ENCODE measurements at places on chromosomes 5 and 9.

DNA sequence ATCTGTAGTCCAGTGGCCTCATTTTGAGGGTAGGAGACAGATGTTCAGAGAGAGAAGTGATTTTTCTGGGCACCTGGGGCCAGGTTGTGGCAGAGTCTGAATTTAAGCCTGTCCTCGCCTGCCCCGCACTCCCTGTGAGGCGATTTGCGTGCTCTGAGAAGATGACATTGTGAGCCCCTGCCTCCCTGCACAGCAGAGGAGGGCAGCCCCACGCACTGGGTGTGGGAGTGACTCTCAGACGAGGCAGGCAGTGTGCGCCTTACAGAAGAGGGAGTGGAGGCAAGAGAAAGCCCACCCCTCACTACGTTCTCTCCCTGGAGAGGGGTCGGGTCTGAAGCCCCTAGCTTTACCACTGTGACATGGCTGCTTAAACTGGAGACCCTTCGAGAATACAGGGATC is 35.7 kb downstream of the IRX4 start:
- DNase-seq, result no peak

GRCh38 chr9:1462626-1463308 is 412.6 kb downstream of the DMRT2 start:
- no peak for DNase-seq

- no peak for DNase-seq
These were observed 52.4 kb downstream of the FSD1L start for GRCh38 chr9:105500108-105500766.

DNA sequence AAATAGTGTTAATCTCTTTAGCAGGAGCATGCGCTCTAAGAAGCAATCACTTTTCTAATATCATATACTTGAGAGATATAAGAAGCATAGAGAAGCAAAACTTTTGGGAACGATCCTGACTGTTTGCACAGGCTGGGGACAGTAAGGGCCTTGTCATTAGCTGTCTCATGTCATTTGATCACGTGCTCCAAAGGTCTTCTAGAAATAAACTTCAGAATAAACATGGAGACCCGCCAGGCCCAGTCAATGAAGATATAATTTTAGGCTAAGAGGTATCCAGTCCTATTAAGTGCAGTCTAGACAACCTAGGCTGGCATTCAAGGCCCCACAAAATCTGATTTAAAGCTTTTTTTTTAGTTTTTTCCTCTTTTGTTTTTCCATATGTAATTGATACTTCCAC is 111.0 kb upstream of the APC start:
- DNase-seq, result no peak

GRCh38 chr5:114361724-114362196 is at the start of gene KCNN2:
TSS of gene KCNN2 (plus strand) at chr5:114362070. CDS start at chr5:114362140, 70 bp downstream.
- DNase-seq, result no peak

- DNase-seq, result no peak
These were observed 1.2 kb downstream of the FNBP1 start for GRCh38 chr9:130041648-130042405.

GRCh38 chr9:121955649-121956048 is 137.5 kb downstream of the TTLL11 start:
- no peak for DNase-seq

DNA sequence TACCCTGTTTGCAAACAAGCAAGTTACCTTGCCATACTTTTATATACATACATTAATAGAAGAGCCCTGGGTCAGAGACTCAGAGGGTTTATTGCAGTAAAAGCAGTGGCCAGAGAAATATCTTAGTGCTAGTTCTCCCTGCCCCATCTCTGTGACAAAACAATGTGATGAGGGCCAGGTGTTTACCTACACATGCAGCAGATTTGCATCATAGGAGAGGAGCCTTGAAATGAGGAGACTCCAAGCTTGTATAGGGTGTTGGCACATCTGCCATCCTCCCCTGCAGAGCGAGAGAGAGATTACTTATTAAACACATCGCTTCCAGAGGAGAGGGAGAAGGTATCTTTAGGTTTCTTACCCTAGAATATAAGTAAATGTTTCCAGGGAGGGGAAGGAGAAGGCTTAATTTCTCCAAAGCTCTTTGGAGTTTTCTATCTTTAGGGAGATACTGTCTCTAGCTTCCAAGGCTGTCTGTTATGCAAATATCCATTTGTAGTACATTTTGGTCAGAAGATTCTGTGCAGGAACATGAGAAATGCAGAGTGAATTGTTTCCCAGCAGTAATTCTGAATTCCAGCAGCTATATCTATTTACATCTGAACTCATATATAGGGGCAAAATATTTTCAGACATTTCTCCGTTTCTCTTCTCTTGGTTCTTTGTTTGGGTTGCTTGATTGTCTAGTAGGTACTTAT is 15.7 kb downstream of the FER start:
- no peak for DNase-seq

DNA sequence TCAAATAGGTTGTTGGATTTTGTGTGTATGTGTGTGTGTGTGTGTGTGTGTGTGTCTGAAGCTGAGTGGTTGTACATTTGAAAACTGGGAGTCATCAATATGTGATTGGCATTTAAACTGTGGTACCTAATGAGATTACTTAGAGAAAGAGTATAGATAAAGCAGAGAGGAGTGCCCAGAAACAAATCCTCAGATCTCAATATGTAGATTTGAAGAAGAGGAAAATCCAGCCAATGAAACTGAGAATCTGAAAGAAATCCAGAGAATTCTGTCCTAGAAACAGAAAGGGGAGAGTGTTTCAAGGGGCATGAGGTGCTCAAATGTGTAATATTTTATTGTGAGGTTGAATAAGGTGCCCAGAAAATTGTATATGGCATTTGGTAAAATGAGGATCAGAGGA is 66.2 kb downstream of the CCDC192 start:
- no peak for DNase-seq

DNA sequence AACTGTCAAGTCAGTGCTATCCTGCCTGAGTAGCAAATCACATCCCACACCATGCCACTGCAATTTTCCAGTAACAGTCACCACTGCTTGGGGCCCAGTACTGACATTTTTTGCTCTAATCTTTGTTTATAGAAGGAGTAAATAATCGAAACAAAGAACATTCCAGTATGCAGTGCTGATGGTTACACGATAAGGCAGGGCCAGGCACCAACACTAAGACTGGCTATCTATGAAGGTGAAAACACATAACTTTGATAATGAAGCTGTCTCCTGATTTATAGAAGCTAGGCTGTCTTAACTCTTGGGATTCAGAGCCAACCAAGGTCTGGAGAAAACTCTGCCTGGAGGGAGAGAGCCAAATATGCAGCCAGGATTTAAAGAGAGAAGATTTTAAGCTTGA is 365.3 kb downstream of the BNC2 start:
- no peak for DNase-seq

DNA sequence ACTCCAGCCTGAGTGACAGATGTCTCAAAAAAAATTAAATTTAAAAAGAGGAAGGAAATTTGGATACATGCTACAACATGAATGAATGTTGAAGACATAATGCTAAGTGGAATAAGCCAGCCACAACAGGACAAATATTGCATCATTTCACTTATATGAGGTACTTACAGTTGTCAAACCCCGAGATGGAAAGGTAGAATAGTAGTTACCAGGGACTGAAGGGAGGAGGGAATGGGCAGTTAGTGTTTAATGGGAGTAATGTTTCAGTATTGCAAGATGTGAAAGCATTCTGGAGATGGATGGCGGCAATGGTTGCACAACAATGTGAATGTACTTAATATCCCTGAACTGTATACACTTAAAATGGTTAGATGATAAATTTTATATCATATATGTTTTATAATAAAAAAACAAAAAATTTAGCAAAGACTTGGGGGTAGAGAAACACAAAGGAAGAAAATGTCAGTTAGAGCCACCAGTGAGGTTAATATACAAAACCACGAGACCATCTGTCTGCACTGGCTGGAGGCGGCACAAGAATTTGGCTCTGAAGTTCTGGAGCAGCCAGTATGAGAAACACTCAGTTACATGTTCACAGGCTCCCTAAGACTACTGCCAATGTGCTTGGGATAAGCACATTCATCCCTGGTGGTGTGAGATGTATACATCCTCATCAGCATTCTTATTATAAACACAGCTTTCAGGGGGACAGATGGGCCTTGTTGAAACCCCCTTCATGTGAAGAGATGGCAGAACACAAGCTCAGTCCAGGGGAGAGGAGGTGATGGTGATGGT is 37.0 kb upstream of the RPS23 start:
- DNase-seq, result no peak

DNA sequence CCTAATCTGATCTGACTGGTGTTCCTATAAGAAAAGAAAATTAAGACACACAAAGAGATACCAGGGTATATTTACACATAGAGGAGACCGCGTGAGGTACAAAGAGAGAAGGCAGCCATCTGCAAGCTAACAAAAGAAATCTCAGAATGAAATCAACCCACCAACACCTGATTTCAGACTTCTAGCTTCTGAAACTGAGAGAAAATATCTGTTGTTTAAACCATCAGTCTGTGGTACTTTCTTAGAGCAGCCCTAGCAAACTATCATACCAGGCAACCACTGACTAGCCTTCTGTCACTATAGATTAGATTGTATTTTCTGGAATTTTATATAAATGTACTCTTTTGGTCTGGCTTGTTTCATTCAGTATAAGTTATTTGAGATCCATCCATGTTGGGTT is 779.3 kb upstream of the ACO1 start:
- no peak for DNase-seq

- no peak for DNase-seq
These were observed 82.4 kb downstream of the RAPGEF1 start for GRCh38 chr9:131657456-131657855.

DNA sequence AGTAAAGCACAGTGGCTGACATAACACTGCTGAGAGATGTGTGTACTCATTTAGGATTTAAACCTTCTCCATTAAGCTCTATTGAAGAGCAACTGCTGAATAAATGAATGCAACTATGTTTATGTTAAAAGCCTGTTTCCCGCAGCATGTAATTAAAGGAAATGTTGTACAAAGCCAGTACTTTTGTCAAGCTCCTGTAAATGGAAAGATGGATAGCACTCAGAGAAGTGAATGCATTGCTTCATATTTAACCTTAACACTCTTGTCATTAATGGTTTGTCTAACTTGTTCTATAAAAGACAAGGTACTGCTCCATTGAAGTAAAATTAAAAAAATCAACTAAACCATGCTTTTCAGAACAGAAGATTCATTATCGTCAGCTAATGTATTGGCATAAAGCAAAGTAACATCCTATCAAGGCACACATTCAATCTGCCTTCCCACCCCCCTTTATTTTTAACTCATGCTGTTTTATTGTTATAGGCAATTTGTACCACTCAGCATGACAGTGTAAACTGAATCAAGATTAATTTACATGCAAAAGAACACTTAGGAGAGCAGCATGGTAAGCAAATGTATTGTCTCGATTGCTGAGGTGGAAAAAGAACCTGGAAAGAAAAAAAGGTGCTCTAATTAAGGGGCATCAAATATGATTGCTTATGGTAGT is 240.9 kb upstream of the TBCA start:
- no peak for DNase-seq

DNA sequence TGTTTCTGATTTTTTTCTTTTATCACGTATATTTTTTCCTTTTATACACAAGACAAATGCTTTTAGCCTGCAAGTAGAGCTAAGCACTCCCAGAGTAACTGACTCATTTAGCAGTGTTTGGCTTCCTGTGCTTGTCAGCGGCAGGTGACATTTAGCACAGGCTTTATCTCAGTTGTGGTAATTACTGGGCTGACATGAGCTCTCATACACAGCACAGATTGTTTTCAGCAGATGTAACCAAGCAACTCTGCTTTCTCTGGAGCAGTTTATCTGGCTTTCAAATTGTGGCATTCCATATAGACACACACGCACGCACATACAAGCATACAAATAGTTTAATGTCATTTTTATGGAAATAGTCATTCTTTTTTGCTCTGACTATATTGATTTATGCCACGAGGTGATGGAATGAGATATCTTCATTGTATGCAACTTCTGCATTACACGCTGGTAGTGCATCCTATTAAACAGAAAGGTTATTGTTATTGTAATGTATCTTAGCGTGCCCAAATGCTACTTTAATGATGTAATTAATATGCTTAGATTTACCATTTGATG is 379.0 kb upstream of the GRAMD2B start:
- no peak for DNase-seq

GRCh38 chr9:21097817-21098216 is 20.1 kb upstream of the IFNB1 start:
- no peak for DNase-seq
